ENCODE measurements at places on chromosomes 12 and 14.
A peak's percentile ranks its signal among the peaks of the same experiment; 100 is the strongest.

DNA sequence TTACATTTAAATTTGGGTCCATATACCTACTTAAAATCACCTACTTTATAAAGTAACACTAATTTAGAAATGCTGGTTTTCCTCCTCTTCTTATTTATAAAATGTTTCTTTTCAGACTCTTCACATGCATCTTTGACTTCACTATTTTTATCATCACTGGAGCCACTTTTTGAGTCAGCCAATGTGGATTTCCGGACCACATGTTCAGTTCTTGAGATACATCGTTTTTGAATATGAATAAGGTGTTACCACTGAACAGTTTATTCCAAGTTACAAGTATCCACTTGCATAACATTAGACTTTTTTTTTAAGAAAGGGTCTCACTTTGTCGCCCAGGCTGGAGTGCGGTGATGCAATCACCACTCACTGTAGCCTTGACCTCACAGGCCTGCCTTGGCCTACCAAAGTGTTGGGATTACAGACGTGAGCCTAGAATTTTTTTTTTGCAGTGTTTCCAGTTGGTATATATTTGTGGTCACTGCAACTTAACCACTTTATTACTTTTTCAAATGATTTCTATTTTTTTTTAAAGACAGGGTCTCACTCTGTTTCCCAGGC is 5.7 kb downstream of the FNTB start:
- no peak for DNase-seq

- DNase-seq: no peak
Measured at GRCh38 chr14:96078625-96079016, 39.5 kb downstream of the C14orf132 start.

DNA sequence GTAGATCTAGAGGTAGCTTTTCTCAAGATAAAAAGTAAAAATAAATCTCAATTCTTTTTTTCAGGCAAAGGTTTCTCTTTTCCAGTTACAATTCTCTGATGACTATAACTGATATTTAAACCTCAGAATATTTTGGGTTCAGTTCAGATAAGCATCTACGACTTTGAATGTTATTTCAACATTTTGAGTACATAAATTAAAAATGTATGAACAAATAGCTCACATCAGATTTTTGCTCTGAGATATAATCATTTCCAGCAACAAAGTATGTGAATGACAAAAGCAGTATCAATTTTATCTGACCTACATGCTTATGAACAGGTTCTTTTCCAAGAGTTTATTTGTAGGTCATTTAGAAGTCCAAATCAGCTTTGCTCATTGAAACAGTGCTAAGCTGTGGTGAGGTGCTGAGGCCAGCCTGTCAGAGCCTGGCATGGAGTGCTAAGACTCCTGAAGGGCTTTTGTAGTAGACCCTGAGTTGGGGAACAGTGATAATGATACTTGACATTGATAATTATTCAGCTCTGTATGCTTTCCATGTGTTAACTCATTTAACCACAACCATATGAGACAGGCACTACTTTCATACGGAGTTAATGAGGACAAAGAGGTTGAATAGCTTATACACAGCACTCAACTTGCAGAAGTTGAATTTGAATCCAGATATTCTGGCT is 205.0 kb upstream of the DCN start:
- DNase-seq: no peak

GRCh38 chr14:79136071-79137044 is 966.2 kb downstream of the NRXN3 start:
- no peak for DNase-seq

DNA sequence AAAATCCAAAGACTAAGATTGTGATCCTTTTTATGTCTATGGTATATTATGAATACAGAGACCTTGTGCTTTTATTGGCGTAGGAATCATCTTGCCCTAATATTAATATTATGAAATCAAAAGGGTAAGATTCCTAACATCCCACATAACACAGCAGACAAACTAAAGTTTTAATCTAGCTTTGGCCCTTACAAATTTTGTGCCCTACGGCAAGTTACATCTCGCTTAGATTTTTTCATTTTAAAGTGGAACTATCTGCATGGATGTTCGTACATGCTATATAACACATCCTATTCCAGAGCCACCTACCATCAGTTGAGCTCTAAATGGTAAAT is 217 bp upstream of the SMIM10L1 start:
- DNase-seq: no peak

- DNase-seq: no peak
Measured at GRCh38 chr14:105050551-105050897, 14.7 kb downstream of the GPR132 start.

DNA sequence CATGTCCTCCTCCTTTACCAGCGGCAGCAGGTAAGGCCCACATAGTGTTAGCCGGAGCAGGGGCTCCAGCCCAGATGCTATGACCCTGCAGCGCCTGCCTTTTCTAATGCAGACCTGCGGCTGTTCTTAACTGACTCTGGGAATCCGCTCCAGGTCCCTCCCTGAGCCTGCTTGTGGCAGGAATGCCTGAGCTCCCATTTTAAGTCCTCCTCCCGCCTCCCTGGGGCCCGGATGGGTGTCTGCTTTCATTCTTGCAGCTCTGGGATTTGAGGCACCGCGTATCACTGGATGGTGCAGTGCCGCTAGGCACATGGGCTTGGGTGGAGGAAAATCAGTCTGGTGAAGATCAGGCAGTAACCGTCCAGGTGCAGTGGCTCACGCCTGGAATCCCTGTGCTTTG is 7.6 kb downstream of the TSPAN9 start:
- DNase-seq: no peak

- DNase-seq: peak; percentile 45
Measured at GRCh38 chr14:34324363-34324795, 137.7 kb downstream of the SPTSSA start.

DNA sequence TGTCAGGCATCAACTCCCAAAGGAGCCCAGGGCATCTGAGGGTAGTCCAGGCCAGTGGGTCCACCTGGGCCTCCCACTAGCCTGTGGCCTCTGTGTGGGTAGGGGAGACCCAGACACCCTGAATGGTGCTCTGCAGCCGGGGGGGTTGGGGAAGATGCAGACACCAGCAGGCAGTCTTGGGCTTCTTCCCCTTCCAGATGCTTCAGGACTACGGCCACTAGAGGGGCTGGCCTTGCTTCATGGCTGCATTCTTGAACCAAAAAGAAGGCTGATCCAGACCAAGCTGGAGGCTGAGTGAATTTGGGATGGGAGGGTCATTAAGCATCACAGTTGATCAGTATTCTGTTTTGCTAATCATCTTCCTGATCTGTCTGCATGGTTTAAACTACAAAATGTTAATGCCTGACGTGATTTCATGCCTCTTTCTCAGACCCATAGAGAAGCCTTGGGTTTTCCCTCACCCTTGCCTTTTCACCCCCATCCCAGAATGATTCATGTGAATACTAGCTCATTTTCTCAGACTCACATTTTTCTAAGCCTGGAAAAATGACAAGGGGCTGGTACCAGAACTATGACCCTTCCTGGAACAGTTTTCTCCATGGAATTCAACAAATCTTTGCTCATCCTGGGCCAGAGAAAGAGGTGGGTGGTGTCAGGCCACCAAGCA is 134.2 kb downstream of the NTF3 start:
- no peak for DNase-seq
